ENCODE measurements at places on chromosomes 6 and 20. TPM values are rescaled to one million over a fixed set of nuclear protein-coding genes. Genes with fewer than 3 reads are reported as not detected.

GRCh38 chr6:103122766-103123601, 1729.5 kb downstream of the GRIK2 start:
- no peak for DNase-seq

GRCh38 chr6:170223718-170224693, 66.9 kb downstream of the DLL1 start:
- peak; percentile 84 for DNase-seq

GRIK2 gene
- total RNA-seq = 0.71 TPM

NKAIN2 gene
- total RNA-seq = not detected

DNA sequence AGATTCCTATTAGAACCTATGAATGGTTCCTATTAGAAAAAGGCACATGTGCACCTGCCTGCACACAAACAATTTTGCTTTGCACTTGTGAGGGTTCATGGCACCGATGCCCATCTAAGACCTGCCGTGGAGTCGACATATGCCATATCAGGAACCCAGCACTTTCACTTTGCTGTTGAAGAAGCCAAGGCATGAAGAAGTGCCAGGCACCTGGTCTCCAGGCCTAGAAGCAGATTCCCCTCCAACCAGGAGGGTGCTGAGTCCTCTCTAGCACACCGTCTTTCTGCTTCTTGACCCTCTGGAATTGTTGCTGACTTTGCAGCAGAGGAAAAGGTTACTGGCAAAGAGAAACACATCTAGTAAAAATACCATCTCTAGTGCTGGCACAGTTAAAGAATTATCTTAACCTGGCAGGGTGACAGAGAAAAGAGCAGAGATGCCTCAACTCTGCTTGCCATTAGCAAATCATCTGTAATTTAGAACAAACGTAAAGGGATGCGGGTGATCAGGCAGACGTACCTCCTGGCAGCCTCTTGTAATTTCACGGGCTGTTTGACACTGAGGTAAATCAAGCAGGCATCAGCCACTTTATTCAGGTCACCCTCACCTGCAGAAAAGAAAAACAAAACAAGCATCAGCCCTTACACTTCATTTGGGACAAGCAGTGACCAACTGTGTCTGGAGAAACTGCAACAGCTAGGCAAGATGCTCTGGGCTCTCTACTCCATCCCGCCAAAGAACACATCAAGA, 37.2 kb downstream of the TTI1 start:
- DNase-seq = no peak

CRISP3 gene
- 17.0 TPM for total RNA-seq

GRCh38 chr6:12363651-12364381, 73.7 kb downstream of the EDN1 start:
- DNase-seq = no peak

DNA sequence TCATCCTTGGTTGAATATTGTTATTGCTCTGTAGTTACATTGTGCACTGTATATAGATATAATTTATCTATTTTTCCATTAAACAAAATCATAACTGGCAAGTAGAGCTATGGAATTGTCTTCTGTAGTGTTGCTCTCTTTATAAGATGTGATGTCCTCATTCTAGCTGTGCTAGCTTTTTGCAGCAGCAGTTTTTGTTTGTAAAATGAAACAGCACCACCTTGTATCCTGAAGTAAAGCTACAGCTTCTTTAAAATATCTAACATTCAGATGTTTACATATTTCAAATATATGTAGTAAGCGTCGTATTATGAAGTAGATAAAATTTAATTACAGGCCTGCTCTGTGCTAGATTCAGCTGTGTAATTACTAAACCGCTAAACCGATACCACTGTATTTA, 328.8 kb upstream of the MANEA start:
- no peak for DNase-seq

ADAM33 gene
- total RNA-seq = 8.0 TPM

- DNase-seq = no peak
Measured at GRCh38 chr6:124303971-124304370, 500.3 kb downstream of the NKAIN2 start.

DNA sequence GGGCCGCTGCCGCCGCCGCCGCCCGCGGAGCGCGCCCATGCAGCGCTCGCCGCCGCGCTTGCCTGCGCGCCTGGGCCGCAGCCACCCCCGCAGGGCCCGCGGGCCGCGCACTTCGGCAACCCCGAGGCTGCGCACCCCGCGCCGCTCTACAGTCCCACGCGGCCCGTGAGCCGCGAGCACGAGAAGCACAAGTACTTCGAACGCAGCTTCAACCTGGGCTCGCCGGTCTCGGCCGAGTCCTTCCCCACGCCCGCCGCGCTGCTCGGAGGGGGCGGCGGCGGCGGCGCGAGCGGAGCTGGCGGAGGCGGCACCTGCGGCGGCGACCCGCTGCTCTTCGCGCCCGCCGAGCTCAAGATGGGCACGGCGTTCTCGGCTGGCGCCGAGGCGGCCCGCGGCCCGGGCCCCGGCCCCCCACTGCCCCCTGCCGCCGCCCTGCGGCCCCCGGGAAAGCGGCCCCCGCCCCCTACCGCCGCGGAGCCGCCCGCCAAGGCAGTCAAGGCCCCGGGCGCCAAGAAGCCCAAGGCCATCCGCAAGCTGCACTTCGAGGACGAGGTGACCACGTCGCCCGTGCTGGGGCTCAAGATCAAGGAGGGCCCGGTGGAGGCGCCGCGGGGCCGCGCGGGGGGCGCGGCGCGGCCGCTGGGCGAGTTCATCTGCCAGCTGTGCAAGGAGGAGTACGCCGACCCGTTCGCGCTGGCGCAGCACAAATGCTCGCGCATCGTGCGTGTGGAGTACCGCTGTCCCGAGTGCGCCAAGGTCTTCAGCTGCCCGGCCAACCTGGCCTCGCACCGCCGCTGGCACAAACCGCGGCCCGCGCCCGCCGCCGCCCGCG, 730 bp downstream of the INSM1 start:
- DNase-seq = no peak

GRCh38 chr6:105786449-105786848, 299.7 kb upstream of the PRDM1 start:
- no peak for DNase-seq

DNA sequence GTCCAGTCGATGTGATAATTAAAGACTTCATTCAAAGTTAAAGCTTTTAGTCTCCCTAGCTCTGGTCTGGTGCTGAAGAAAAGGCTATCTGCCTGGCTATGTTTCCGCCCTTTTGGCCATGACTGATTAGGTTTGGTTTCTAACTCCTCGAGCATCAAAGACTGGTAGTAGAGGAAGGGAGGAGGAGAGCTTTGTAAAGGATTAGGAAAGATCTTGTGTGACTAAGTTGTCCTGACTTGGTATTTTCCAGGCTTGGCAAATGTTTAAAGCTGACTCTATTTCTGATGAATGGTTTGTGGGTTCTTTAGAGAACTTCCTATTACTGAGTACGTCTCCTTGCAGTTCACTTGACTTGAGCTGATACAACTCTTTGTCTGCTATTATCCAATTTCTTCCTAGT, 312.9 kb downstream of the GJA1 start:
- no peak for DNase-seq

DNA sequence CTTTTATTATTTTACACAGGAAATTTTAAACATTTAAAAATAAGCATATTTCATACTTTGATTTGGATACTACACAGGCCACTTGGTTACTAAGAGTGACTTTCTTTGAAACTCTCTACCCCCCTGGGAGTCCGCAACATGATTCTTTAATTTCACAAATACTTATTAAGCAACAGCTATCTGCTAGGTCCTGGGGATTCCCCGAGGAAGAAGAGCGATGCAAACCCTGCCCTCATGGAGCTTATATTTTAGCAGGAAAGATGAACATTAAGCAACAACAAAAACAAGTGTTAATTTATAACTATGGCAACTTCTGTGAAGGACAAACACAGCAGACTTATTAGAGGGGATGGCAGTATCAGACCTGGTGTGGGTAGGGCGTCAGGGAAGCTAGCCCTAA, 3.9 kb upstream of the ADTRP start:
- DNase-seq = no peak

DNA sequence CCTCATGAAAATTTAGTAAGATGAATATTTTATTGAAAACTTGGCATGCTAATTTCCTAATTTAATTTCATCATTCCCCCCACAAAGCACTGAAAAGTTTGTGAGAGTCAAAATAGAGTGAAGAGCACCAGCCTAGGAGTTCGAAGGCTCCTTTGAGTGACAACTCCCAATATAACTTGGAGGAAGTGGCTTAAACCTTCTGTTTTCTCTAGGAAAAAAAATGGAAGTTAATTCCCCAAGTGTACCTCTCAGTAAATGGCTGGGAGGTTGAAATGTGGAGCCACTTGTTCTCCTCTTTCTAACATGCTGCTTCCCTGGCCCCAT, 107.3 kb downstream of the MAP3K7 start:
- DNase-seq = no peak

DNA sequence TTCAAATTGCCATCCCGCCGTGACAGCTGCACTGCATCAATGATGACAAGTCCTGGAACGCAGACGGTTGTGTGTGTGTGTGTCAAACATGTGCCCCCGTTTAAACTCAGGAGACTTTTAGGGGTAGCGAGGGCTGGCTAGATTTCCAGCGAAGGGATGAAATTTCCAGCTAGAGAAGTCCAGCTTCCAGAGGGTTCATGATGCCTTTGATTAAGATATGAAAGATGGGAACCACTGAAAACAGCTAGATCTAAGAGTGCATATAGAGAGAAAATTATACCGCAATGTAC, 644 bp downstream of the KIZ start:
- no peak for DNase-seq

GRCh38 chr6:167788563-167788903, 38.2 kb upstream of the AFDN start:
- no peak for DNase-seq

GRCh38 chr6:167091026-167091804, 31.7 kb upstream of the CCR6 start:
- DNase-seq = no peak

GRCh38 chr6:12605888-12606345, 110.7 kb upstream of the PHACTR1 start:
- DNase-seq = no peak

DNA sequence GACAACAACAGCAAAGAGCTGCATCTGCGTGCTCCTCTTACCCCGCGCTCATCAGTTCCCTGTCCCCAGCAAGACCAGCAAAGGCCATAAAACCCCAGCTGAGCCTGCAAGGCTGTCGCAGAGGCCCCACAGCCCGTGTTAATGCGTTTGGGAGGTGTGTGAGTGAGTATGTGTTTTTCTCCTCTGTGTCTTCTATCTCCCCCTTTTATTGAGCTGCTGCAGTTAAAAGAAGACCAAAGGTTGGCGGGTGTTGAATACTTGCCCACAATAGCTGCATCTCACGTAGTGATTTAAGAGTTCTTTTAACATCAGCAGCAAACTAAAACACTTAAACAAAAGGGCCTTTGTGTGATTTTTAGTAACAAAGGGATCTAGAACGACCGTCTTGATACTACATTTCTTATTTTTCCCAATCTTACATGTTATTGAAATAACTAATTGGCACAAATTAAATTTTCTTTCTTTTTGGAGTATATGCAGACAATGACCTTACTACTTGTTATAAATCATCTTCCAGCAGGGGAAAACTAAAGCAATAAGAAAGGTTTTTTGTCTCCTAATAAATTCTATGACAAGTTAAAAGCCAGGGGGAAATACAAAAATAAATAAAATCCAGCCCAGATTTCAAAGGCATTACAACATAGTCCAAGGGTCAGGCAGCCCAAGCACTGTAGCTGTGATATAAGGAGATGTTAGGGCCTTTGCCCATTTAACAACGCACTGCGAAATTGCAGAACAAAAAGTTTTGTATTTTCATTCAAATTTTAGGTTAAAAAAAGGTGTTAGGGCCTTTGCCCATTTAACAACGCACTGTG, 27.2 kb upstream of the CNKSR3 start:
- no peak for DNase-seq
